ENCODE measurements at places on chromosomes 3 and 15.

- no peaks in the 10 kb centered on the region for H3K27me3 ChIP-seq
- DNase-seq, result no peak
- H3K27ac ChIP-seq, result no peak overlapping the region
- H3K36me3 ChIP-seq, result no peaks in the 10 kb centered on the region
- H3K4me1 ChIP-seq, result peaks cover 6% of the 10 kb centered on the region
- H3K4me3 ChIP-seq, result no peak overlapping the region
Measured at GRCh38 chr3:78919021-78919755, 848.6 kb downstream of the ROBO1 start.

DNA sequence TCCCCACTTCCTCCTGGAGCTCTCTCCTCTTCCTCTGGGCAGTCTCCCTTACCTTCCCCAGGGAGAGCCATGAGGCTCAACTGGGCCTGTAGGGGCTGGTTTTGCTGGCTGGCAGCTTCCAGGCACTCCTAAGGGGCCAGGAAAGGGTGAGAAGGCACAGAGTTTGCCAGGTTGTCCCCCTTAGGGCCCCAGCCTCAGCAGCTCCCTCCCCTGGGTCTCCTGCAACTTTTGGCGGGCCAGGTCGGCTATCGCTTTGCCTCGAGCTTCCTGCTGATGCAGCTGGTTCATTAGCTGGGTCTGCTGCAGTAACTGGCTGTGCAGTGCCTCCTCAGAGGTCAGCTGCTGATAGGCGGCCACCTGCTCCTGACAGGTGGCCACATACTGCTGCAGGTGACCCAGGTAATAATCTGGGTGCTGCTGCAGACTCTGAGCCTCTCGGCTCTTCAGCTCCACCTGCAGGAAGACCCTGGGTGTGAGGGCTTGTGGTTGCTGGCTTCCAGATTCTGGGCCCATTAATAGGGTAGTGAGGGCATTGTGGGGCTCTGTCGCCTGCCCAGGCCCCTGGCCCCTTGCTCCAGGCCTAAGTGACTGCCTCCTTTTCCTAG is 29.7 kb upstream of the OR4F6 start:
- H3K36me3 ChIP-seq, result no peaks in the 10 kb centered on the region
- DNase-seq, result no peak
- H3K4me3 ChIP-seq, result no peak overlapping the region
- no peaks in the 10 kb centered on the region for H3K27me3 ChIP-seq
- no peaks in the 10 kb centered on the region for H3K4me1 ChIP-seq

DNA sequence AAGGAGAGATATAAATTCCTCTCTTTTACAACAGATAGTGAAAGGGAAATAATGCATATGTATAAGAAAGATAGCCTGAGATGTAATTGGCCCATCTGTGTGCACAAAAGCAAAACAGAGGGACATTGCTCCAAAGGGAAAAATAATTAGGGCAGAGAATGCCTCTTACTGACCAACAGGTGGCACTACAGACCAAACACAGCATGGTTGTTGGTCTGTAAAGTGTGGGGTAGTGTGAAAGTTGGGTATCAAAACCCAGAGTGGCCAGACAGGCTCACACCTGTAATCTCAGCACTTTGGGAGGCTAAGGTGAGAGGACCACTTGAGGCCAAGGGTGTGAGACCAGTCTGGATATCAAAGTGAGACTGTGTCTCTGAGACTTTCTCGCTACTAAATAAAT is 4.5 kb upstream of the TLNRD1 start:
- H3K4me3 ChIP-seq, result no peak overlapping the region
- H3K4me1 ChIP-seq, result no peaks in the 10 kb centered on the region
- no peaks in the 10 kb centered on the region for H3K36me3 ChIP-seq

GRCh38 chr15:92661956-92662355 is 6.4 kb upstream of the FAM174B start:
- no peak overlapping the region for H3K4me3 ChIP-seq
- peaks cover 24% of the 10 kb centered on the region for H3K4me1 ChIP-seq
- no peaks in the 10 kb centered on the region for H3K36me3 ChIP-seq
- H3K27me3 ChIP-seq, result no peaks in the 10 kb centered on the region
- no peak for DNase-seq

GRCh38 chr3:14879211-14879874 is 60.6 kb downstream of the FGD5 start:
- no peak overlapping the region for H3K4me3 ChIP-seq
- no peaks in the 10 kb centered on the region for H3K36me3 ChIP-seq
- no peak overlapping the region for H3K27ac ChIP-seq
- DNase-seq, result peak; percentile 54

GRCh38 chr15:100595964-100596363 is 6.0 kb downstream of the LINS1 start:
- no peak overlapping the region for H3K27ac ChIP-seq
- H3K36me3 ChIP-seq, result no peaks in the 10 kb centered on the region
- H3K27me3 ChIP-seq, result no peaks in the 10 kb centered on the region
- H3K4me1 ChIP-seq, result no peaks in the 10 kb centered on the region
- no peak for DNase-seq

GRCh38 chr15:45849136-45849535 is 214.3 kb downstream of the SQOR start:
- no peak for DNase-seq
- no peak overlapping the region for H3K4me3 ChIP-seq
- no peaks in the 10 kb centered on the region for H3K27me3 ChIP-seq
- no peaks in the 10 kb centered on the region for H3K36me3 ChIP-seq
- H3K27ac ChIP-seq, result no peak overlapping the region

DNA sequence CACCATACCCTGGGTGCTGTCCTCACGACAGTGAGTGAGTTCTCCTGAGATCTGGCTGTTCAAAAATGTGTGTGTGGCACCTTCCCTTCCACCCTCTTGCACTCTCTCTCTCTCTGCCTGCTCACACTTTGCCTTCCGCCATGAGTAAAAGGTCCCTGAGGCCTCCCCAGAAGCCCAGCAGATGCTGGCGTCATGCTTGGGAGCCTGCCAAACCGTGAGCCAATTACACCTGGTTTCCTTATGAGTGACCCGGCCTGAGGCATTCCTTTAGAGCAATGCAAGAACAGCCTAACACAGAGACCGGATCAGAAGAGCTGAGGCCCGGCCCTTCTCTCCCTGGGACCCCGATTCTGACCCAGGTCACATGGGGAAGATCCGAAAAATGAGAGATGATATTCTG is 15.4 kb downstream of the TMEM44 start:
- no peak overlapping the region for H3K27ac ChIP-seq
- no peak for DNase-seq
- H3K4me3 ChIP-seq, result no peak overlapping the region
- no peaks in the 10 kb centered on the region for H3K36me3 ChIP-seq
- no peaks in the 10 kb centered on the region for H3K27me3 ChIP-seq

DNA sequence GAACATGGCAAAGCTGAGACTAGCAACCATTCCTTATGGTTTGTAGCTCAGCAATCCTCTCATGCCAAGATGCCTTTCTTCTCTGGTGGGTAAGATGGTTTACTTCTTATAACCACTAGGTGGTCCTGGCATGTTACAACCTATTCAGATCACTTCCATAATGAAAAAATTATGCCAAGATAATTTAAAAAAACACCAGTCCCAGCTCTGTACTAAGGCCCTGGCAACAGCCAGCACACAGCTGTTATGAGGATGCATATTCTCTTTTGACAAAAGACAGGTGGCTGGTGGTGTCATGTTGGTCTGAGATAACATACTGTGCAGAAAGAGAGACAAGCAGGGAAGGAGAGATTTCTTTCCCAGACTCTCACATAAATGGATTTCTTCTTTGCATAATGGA is 65.7 kb upstream of the FRMD4B start:
- no peaks in the 10 kb centered on the region for H3K36me3 ChIP-seq
- no peak overlapping the region for H3K4me3 ChIP-seq
- no peaks in the 10 kb centered on the region for H3K4me1 ChIP-seq
- no peak overlapping the region for H3K27ac ChIP-seq

GRCh38 chr3:183239046-183239445 is 14.0 kb upstream of the B3GNT5 start:
- H3K36me3 ChIP-seq, result no peaks in the 10 kb centered on the region
- no peaks in the 10 kb centered on the region for H3K4me1 ChIP-seq
- no peak overlapping the region for H3K4me3 ChIP-seq
- no peak overlapping the region for H3K27ac ChIP-seq
- no peak for DNase-seq

GRCh38 chr15:86611417-86612040 is 531.9 kb downstream of the AGBL1 start:
- no peak for DNase-seq
- H3K27me3 ChIP-seq, result no peaks in the 10 kb centered on the region
- no peak overlapping the region for H3K4me3 ChIP-seq

DNA sequence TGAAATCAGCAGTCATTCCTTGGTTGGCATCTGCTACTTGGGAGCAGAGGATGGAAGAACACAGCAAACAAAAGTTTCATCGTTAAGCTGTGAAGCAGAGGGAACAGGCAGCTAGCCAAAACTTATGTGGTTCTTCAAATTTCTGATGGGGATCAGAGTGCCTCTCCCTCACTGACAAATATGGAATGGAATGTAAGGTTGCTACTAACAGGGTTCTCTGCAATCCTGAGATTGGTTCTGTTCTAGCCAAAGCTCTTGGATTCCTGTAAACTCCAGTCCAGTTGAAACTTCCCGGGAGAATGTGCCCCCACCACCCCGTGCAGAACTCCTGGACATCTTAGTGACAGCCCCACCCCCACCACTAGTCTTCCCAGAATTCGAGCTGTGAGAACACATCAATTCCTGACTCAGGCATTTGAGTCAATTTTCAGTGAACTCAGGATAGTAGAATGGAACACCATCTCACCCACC is 55.9 kb upstream of the PHLDB2 start:
- H3K36me3 ChIP-seq, result no peaks in the 10 kb centered on the region
- H3K4me1 ChIP-seq, result peaks cover 27% of the 10 kb centered on the region
- peak overlapping the region; percentile 73 for H3K27ac ChIP-seq
- peak; percentile 92 for DNase-seq
- no peak overlapping the region for H3K4me3 ChIP-seq
- H3K27me3 ChIP-seq, result no peaks in the 10 kb centered on the region

DNA sequence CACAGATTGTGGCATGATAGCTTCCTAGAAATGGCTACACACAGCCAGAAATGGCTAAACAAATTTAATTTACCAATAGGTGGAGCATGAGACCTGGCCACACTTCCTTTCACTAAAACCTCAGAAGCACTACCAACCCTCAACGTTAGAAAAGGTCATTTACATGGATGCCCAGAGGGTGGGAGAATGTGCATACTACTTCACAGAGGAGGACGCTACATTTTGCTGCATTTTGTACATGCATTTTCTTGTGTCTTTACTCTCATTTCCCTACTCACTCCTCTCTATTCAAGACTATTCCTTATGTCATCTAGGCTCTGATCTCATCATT is 40.1 kb downstream of the C2CD4B start:
- H3K36me3 ChIP-seq, result no peaks in the 10 kb centered on the region
- DNase-seq, result no peak
- H3K27me3 ChIP-seq, result no peaks in the 10 kb centered on the region
- no peak overlapping the region for H3K4me3 ChIP-seq
- H3K4me1 ChIP-seq, result peaks cover 4% of the 10 kb centered on the region

- H3K36me3 ChIP-seq, result no peaks in the 10 kb centered on the region
- H3K27ac ChIP-seq, result no peak overlapping the region
- H3K27me3 ChIP-seq, result no peaks in the 10 kb centered on the region
Measured at GRCh38 chr3:17505856-17506255, 236.6 kb downstream of the TBC1D5 start.

DNA sequence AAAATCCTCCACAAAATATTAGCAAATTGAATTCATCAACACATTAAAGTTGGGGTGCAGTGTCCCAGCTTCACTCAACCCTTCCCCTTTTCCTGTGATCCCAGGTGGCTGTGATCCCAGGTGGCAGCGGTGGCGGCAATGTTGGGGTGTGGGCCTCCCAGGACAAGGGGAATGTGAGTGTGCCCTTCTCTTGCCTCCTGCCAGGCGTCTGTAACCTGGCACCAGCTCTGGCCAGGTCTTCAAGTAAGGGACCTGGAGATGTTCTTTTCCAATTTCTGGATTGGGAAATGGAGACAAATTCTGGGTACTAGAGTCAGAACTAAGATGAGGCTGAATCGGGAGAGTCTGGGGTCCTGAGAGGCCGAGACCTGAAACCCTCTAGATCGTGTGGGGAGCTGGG is 20.1 kb downstream of the GOLGA6A start:
- peaks cover 2% of the 10 kb centered on the region for H3K27me3 ChIP-seq
- no peaks in the 10 kb centered on the region for H3K36me3 ChIP-seq
- DNase-seq, result no peak
- no peak overlapping the region for H3K27ac ChIP-seq
- no peak overlapping the region for H3K4me3 ChIP-seq

DNA sequence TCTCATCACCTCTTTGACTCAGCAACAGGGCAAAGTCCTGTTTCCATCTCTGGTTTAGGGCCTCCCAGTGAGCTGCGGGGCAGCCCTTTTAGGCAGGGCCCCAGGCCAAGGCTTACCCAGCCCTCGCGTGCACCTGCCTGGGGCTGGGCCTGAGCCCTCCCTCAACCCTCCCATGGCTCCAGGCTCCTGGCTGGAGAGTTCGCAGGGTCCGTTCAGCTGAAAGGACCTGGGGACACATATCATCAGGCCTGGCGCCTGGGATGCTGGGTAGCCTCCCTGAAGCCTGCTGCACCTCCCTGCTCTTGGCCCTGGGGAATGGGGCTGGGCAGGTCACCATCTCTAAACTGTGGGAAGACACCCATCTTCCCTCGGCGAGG is 29.7 kb downstream of the HDAC11 start:
- no peaks in the 10 kb centered on the region for H3K27me3 ChIP-seq
- peaks cover 14% of the 10 kb centered on the region for H3K36me3 ChIP-seq
- peak; percentile 57 for DNase-seq
- H3K4me1 ChIP-seq, result no peaks in the 10 kb centered on the region

- DNase-seq, result no peak
- H3K4me3 ChIP-seq, result peak overlapping the region; percentile 75
- H3K27me3 ChIP-seq, result no peaks in the 10 kb centered on the region
- H3K36me3 ChIP-seq, result no peaks in the 10 kb centered on the region
- peaks cover 32% of the 10 kb centered on the region for H3K4me1 ChIP-seq
Measured at GRCh38 chr15:52567871-52568600, 794 bp downstream of the ARPP19 start.

GRCh38 chr3:197753263-197753662 is 3.6 kb downstream of the FYTTD1 start:
- H3K36me3 ChIP-seq, result peaks cover 11% of the 10 kb centered on the region
- peaks cover 34% of the 10 kb centered on the region for H3K4me1 ChIP-seq
- no peaks in the 10 kb centered on the region for H3K27me3 ChIP-seq
- no peak overlapping the region for H3K27ac ChIP-seq
- H3K4me3 ChIP-seq, result no peak overlapping the region

GRCh38 chr3:64140651-64141050 is 84.6 kb downstream of the PRICKLE2 start:
- no peaks in the 10 kb centered on the region for H3K4me1 ChIP-seq
- no peaks in the 10 kb centered on the region for H3K27me3 ChIP-seq
- H3K4me3 ChIP-seq, result no peak overlapping the region
- no peak for DNase-seq
- H3K36me3 ChIP-seq, result peaks cover 5% of the 10 kb centered on the region

DNA sequence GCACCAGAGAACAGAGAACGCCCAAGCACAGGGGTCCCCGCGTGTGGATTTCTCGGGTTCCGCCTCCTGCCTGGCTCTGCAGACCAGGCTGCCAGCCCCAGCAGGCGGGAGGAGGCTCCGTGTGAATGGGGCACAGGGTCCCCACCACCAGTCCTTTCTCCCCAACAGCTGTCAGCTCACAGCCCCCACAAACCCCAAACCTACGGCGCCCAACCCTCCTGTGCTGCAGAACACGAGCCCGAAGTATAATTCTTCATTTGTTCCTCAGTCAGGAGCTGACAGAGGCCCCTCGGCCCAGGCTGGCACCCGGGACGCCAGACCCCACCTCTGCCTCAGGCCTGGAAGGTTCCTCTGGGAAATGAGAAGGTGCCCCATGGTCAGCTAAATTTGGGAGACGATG is 78.0 kb downstream of the TBC1D2B start:
- H3K27ac ChIP-seq, result no peak overlapping the region
- no peak overlapping the region for H3K4me3 ChIP-seq
- peak; percentile 50 for DNase-seq
- peaks cover 72% of the 10 kb centered on the region for H3K36me3 ChIP-seq
- no peaks in the 10 kb centered on the region for H3K27me3 ChIP-seq

- DNase-seq, result no peak
- peaks cover 36% of the 10 kb centered on the region for H3K4me1 ChIP-seq
- H3K36me3 ChIP-seq, result no peaks in the 10 kb centered on the region
- H3K27ac ChIP-seq, result peak overlapping the region; percentile 97
Measured at GRCh38 chr3:172043233-172043632, 3.9 kb downstream of the FNDC3B start.
